ENCODE measurements at places on chromosomes 4 and X. TPM values are rescaled to one million over a fixed set of nuclear protein-coding genes. Genes with fewer than 3 reads are reported as not detected.

SPINK2 gene
- polyA plus RNA-seq: 9.4 TPM

EGFL6 gene
- polyA plus RNA-seq: not detected

FREM3 gene
- 0.32 TPM for polyA plus RNA-seq

AKAP14 gene
- polyA plus RNA-seq: 0.51 TPM

SLC25A6 gene
- polyA plus RNA-seq: 50.3 TPM

COL4A5 gene
- polyA plus RNA-seq: 0.77 TPM

UGT2B10 gene
- not detected for polyA plus RNA-seq

MECP2 gene
- 4.3 TPM for polyA plus RNA-seq

ANXA5 gene
- 84.3 TPM for polyA plus RNA-seq

PDGFRA gene
- polyA plus RNA-seq: 0.94 TPM

ARR3 gene
- not detected for polyA plus RNA-seq

MID2 gene
- polyA plus RNA-seq: 5.4 TPM

GASK1B gene
- polyA plus RNA-seq: 8.1 TPM

IL2RG gene
- not detected for polyA plus RNA-seq

F8 gene
- polyA plus RNA-seq: 5.9 TPM

TEX13A gene
- polyA plus RNA-seq: not detected

TDO2 gene
- polyA plus RNA-seq: not detected

GBA3 gene
- not detected for polyA plus RNA-seq

PPEF1 gene
- 3.3 TPM for polyA plus RNA-seq

RAB41 gene
- 0.69 TPM for polyA plus RNA-seq

RS1 gene
- polyA plus RNA-seq: not detected

GYPE gene
- polyA plus RNA-seq: 1.8 TPM

CDS1 gene
- 222 TPM for polyA plus RNA-seq

PNCK gene
- 1.4 TPM for polyA plus RNA-seq

LONRF3 gene
- polyA plus RNA-seq: 0.99 TPM

MAGEB2 gene
- not detected for polyA plus RNA-seq

RASL11B gene
- polyA plus RNA-seq: 12.6 TPM

CRLF2 gene
- polyA plus RNA-seq: not detected

GAGE12G gene
- not detected for polyA plus RNA-seq

HTT gene
- polyA plus RNA-seq: 5.4 TPM

FGF16 gene
- polyA plus RNA-seq: not detected

EDNRA gene
- polyA plus RNA-seq: 0.76 TPM

IL21 gene
- polyA plus RNA-seq: not detected

CC2D2A gene
- 13.7 TPM for polyA plus RNA-seq

TGIF2LX gene
- not detected for polyA plus RNA-seq

AMER1 gene
- 0.62 TPM for polyA plus RNA-seq

CNKSR2 gene
- 145 TPM for polyA plus RNA-seq

NHS gene
- 0.74 TPM for polyA plus RNA-seq

MEPE gene
- not detected for polyA plus RNA-seq

NRK gene
- polyA plus RNA-seq: 638 TPM

TBX22 gene
- not detected for polyA plus RNA-seq

SLC10A6 gene
- polyA plus RNA-seq: not detected

CPZ gene
- not detected for polyA plus RNA-seq

PDHA1 gene
- polyA plus RNA-seq: 266 TPM

NXF3 gene
- polyA plus RNA-seq: not detected

CDKL5 gene
- polyA plus RNA-seq: not detected

TEX13D gene
- polyA plus RNA-seq: not detected

PROM1 gene
- not detected for polyA plus RNA-seq

DUX4 gene
- not detected for polyA plus RNA-seq

CD38 gene
- polyA plus RNA-seq: not detected

USP26 gene
- not detected for polyA plus RNA-seq

GRK4 gene
- polyA plus RNA-seq: 15.6 TPM

SH2D1A gene
- not detected for polyA plus RNA-seq

TCP11X2 gene
- not detected for polyA plus RNA-seq

PHEX gene
- polyA plus RNA-seq: 0.06 TPM

SERTM2 gene
- not detected for polyA plus RNA-seq

BLOC1S4 gene
- 5.2 TPM for polyA plus RNA-seq

MAGEA2B gene
- not detected for polyA plus RNA-seq

TLR7 gene
- polyA plus RNA-seq: not detected

RNF150 gene
- 21.0 TPM for polyA plus RNA-seq

Measured in Purkinje cell (primary cell).